Stimulated activated naive CD8-positive, alpha-beta T cell treated with anti-CD3 and anti-CD28 coated beads, Interleukin-15, amount 100 ng/mL, for 72 hours (primary cell): ENCODE measurements at places on chromosomes 6 and 20.

DNA sequence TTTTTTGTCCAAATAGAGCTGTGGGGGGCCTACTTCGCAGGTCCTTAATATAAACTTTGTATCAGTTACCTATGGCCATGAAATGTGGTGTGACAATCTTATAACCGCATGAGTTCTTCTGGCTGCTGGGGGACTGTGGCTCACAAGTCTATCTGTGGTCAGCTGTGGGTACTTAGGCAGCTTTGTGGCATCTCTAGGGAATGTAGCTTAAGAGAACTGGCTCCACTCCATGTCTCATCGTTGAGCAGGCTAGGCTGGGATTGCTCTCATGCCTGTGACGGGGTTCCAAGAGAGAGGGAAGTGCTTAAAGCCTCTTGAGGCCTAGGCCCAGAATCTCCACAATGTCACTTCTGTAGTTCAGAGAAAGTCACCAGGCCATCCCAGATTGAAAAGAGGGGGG lies 140.5 kb downstream of the BTBD3 start:
- no peak for DNase-seq

GRCh38 chr6:73006146-73006545 lies 219.2 kb downstream of the KHDC1L start:
- DNase-seq = no peak

DNA sequence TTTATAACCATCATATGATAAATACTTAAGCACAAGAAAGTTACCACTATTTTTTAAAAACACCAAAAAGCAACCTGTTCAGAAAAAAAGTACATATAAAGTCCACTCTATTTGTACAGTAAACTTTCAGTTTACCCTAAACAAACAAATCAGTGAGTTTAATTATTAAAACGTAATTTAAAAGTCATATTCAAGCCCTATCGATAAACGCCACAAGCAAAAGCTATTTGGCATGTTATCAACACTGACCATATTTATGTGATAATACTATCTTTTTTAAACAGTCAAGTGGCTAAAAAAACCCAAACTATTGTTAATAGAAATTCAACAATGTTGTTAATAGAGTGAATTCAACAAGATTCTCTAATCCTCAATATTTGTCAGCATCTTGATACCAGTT lies 1.9 kb downstream of the KATNA1 start:
- no peak for DNase-seq

- DNase-seq = no peak
These were observed 2.9 kb downstream of the MPC1 start for GRCh38 chr6:166379800-166380199.

DNA sequence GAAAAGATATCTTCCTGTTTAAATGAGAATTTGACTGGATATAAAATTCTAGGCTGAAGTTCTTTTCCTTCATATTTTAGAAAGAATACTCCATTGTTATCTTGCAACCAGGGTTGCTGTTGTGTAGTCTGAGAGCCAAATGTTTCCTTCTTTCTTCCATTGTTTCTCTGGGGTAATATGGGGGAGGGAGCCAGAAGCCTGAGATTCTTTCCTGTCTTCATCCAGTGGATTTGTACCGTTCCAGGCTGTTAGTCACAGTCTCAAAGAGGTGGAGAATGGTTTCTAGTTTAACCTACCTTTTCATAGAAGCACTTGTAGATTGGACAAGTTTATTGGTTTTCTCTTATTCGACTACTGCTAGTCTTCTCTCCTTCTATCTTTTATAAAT lies 6.1 kb upstream of the ULBP3 start:
- no peak for DNase-seq

GRCh38 chr6:38443352-38444144 lies 196.2 kb downstream of the BTBD9 start:
- no peak for DNase-seq

DNA sequence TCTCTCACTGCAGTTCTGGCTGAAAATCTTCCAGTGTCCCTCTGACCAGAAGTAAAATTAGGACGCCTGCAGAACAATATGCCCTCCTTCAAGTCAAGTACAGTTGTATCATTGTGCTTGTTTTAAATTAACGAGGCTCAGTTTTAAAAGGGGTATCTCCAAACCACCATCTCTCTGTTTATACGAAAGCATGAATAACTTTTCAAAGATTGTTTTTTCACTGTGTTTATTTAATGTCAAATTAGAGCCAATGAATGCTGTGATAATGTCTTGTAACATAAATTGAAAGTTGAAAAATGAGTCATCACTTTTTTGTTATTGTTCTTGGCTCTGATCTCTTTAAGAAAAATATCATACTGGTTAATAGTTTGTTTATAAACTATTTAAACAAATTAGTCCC lies 230.7 kb upstream of the THEMIS start:
- no peak for DNase-seq
